ENCODE measurements at places on chromosomes 6 and 20.

GRCh38 chr6:157227202-157228166 lies 95.8 kb downstream of the TMEM242 start:
- DNase-seq = no peak

GRCh38 chr6:157223021-157223430 lies 100.3 kb downstream of the TMEM242 start:
- no peak for DNase-seq

DNA sequence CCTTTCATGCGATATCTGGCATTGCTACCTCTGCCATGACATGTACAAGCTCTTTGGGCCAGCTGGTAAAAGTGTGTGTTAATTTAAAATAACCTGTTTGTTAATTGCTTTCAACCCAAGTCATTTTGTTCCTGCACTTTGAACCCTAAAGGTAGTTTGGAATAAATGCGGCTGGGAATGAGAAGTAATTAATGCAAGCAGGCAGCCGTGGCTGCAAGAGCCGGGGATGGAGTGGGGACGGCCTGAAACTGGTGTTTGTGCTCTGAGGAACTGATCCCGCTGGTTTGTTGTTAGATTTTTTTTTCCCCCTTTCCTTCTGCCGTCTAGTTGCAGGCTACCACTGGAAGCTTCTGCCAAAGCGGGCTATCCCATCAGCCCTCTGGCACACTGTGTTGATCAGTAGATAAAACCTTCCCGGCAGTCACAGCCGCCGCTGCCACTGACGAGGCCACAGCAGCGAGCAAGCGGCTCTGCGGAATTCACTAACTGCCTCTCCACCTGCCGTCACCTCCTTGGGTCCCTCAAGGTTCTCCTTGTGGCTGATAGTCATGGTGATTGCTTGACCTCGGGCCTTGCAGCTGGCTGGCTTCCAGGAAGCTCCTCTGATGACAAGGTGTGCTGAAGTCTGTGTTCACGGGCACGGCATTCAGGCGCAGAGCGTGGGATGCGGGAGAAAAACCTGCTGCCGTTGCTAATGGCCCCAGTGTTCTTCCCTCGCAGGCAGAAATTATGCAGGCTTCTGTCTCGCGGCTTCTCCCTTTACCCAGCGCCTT lies 315.9 kb downstream of the TFAP2A start:
- peak; percentile 80 for DNase-seq

- DNase-seq = peak; percentile 46
Observed at GRCh38 chr20:19212821-19213502, 520 bp downstream of the SLC24A3 start.

DNA sequence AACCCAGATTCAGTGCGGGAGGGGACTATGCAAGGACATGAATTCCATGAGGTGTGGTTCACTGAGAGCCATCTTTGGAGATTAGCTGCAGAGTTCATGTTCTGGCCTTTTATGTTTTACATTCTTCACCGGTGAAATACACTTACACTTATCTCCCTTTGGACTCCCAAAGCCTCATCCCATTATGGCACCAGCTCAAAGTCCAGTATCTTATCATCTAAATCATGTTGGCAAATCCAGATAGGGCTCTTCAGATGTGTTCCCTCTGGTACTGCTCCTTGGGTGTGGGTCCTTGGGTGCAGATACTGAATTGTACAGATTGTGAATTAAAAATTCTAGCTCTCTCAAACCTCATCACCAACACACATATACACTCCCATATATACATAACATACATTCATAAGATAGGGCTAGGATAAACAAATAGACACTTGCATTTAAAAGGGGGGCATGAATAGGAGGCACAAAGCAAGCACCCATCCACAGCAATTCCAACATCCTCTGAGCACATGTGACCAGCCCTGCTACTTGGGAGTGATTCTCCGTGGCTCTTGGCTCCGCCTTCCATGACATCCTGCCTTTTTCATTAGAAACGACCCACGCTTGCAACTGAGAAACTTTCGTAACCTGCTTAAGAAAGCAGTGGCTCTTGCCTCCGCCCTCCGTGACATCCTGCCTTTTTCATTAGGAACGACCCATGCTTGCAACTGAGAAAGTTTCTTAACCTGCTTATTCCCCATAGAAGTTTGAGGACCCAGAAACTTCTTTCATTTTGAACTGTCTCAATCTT lies 53.6 kb upstream of the LRRC1 start:
- DNase-seq = no peak
